Suprapubic skin (tissue), 4 donors: ENCODE measurements at places on chromosomes 1 and 21. TPM values are rescaled to one million over a fixed set of nuclear protein-coding genes. Genes with fewer than 3 reads are reported as not detected.
A peak's percentile ranks its signal among the peaks of the same experiment; 100 is the strongest.

DNA sequence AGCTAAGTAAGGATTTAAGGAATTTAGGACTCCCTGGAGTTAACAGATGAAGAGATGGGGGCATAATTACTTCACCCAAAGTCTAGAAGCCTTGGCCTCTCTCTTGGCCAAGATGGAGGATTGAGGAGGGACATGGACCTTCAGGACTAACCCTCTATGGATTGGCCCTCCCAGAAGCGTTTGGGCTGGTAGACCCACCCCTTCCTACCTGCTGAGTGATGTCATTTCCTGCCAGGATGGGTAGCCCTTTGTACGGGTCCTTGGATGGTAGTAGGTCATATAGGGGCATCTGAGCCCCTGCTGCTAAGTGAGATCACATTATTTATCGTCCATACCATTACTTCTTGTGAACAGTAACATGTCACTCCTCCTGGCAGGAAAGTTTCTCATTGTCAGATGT, 17.7 kb downstream of the LURAP1 start:
- no peak for DNase-seq

DNA sequence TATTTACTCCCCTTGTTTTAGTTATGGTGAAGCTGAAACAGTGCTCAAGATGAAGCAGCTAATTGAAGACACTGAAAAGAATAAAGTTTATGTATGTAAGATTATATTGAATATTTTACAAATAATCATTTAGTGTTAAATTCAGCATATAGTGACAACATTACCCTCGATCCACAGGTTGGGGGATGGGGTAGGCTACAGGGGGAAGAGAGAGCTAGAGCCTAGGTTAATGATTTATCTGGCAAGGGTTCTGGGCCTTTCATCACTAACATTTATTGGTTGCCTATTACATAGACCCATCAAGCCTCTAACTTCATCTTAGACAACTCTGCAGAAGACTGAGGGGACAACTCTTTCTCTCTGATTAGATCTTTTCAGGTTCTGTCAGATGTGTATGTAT, 21.3 kb downstream of the ZCCHC17 start:
- DNase-seq: no peak

GRCh38 chr1:169363046-169363730, 4.4 kb downstream of the NME7 start:
- no peak for DNase-seq

GRCh38 chr1:36115200-36115669, 9.8 kb downstream of the COL8A2 start:
- DNase-seq: no peak

DNA sequence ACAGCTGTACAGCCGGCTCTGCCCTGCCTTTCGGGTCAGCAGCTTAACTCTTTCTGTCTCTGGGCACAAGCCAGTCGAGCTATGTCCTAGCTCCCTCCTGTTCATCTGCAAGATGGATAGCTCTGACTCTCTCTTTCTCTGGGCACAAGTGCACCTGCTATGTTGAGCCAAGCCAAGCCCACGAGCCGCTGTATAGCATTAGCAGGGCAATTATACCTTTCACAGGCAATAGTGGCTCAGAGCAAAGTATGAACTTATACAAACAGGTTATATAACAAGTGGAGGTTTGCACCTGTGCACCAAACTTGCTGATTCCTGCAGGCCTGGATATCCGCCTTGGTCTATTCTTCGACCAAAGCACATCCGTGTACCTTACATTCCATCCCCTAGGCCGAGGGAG, 33.0 kb upstream of the CR2 start:
- no peak for DNase-seq

GUCA2A gene
- total RNA-seq: not detected

DNA sequence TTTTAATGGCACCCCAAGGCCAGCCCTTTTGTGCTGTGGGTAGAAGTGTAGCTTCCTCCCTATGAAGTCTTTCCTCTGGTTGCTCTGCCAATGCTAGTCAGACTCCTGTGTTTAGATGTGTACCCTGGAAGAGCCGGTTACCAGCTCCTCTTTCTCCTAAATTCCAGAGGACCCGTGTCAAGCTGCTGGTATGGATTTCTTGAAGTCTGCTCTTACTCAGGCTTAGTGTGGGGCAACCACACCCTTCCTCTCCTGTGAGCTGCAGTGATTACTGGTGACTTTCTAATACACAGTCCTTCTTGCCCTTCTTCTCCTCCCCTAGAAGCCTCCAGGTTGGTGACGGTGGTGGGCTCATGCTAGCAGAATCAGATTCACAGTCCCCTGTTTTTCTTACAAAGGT, 74.1 kb upstream of the AKT3 start:
- DNase-seq: no peak

FAM131C gene
- 1.6 TPM for total RNA-seq

DNA sequence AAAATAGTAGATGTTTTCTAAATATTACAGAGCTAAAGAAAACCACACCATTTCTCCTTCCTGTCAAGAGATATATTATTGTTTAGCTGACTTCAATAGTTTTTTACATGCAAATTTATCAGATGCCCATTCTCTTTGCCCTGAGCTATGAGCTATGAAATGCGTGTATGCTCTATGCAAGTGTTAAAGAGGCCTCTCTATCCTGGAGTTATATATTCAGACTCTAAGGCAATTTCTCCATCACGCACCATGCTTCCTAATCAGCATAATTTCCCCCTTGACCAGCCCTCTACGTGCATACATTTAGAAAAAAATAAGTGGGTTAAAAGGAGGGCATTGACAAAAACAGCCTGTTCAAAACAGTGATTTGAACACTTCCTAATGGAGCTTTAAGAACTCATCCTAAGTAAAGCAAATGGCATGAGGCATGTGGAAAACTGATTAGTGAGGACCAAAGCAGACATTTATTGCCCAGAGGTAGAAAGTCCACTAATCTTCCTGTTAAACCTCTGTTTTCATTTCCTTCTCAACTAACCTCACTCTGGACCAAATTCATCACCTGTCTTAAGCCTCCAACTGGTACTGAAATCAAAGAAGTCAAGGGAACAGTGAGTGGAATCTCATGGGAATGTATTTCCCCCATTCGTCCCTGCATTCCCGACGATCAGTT, 565.8 kb upstream of the PKN2 start:
- no peak for DNase-seq

DNA sequence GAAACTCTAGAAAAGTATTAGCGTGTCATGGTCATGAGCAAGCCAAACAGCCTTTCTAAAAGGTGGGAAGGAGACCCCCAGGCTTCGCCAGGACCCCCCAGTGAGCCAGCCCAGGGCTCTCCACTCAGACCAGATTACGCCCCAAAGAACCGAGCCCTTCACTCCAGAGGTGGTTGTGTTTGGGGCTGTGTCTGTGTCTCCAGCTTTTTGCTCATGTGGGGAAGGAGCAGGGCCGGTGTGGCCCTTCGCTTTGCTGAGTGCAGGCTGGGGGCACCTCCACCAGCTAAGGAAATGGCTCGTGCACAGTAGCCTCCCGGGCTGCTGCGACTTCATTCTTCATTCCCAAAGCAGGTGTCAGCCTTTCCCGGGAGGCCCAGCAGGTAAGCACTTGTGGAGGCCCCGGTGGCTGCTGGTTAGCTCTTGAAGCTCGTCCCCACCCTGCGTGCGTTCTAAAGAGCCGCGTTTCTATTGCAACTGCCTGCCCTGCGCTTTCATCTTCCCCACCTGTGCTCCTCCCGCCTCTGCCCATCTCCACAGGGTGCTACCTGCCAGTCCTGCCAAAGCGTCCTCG, 531 bp downstream of the TSPEAR start:
- DNase-seq: peak; percentile 56

GRCh38 chr1:42945164-42945563, 13.5 kb downstream of the SLC2A1 start:
- DNase-seq: no peak

DNA sequence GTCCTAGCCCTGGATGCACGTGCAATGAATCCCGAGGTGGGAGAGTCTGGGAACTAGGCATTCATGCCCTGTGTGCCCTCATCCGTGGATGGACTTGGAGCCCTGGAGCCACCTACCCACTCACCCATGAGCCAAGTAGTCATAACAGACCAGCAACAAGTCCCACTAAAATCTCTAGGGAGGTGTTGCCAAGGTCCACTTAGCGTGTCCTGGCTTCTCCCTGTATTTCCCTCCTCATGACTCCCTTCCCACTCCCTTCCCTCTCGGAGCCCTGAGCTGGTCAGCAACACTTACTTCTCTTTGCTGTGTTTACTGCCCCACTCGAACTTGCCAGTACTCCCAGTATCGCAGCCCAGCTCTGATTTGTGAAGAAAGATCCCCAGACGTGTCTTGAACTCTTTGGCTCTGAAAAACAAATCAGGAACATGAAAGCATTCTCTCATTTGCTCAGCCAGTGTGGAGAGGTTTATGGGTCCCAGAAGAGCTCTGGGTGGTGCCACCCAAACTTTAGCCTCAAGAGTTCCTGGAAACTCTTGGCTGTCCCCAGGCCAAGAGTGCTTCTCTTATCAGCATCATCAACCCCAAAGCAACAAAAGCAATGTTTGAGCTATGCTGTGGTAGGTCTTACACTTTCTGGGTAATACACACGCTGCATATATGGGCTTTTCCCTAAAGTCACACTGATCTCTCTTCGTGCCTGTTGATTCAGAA, 1.1 kb downstream of the RGS16 start:
- no peak for DNase-seq

PIGC gene
- 51.8 TPM for total RNA-seq

DNA sequence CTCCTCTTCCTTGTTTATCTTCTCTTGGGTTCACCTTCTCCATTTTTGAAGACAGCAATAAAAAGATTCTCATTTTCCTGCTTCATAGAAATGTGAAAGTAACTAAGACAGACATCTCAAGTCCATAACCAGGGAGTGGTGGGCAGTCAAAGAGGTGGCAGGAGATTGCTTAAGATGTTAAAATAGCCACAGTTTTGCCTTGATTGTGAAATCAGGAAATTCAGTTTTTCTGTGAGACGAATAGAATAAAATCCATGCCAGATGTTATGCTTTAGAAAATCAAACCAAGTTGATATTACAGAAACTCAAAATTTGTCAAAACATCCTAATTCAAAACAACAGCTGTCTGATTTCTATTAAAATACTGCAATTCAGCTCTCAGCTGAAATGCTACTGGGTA, 57.2 kb downstream of the TNN start:
- DNase-seq: no peak

DNA sequence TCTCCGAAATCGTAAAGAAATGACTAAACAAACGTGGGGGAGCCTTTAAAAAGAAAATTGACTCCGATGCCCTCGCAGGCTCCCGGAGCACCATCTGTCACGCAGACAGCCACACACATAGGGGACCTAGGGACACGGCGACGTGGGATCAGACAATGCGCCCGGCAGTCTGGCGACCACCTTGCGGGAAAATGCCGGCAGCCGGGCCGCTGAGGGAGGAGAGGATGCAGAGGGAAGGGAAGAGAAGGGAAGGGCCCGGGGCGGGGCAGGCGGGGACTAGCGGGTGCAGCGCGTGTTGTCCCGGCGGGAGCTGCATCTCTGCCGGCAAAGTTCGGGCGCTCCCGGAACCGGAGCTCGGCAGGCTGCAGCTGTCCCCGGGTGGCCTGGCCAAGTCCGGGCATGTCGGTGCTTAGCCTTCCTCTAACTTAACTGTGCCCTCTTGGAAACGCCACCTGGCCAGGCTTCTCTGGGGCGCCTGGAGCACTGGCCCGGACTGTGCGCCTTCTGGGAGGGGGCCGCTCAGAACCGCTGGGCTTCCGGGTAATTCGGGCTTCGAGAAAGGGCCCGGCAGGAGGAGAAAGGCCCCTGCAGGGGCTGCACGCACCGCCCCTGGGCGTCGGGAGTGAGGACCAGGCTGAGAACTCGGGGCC, 1.8 kb downstream of the NHLH2 start:
- no peak for DNase-seq

TFF3 gene
- 5.5 TPM for total RNA-seq

GRCh38 chr1:119964673-119965363, 68.5 kb upstream of the ADAM30 start:
- DNase-seq: no peak

NRIP1 gene
- 17.5 TPM for total RNA-seq

PGLYRP4 gene
- total RNA-seq: 25.0 TPM

LCE5A gene
- 41.1 TPM for total RNA-seq

GRCh38 chr1:15833842-15834405, 13.6 kb upstream of the SPEN start:
- DNase-seq: no peak

C4BPA gene
- total RNA-seq: 3.1 TPM

RGS8 gene
- not detected for total RNA-seq

NTMT2 gene
- not detected for total RNA-seq

DNA sequence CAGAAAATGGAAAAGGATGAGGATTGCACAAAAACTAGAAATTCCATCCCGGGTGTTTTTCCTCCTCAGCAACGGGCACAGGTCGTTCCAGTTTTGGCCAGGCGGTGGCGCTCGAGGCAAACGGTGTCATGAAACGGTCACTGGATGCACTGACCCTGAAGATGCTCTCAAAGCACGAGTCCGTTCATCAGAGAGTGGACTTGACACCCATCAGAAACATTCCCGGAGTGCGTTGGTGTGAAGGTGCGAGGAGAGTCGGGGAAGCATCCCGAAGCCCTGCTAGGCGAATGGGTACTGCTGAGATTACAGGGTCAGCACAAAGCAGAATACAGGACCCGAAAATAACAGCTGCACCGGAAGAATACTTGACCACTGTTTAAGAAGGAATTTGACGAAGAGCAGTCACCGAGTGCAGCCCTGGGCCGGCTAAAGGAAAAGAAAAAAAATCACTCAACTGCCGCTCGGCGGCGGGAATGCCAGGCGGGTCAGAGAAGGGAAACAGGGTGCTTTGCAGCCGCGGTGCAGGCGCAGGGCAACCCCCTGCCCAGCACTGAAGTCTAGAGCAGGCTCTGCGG, 71.7 kb upstream of the ETS2 start:
- DNase-seq: peak; percentile 94

- DNase-seq: no peak
Measured at GRCh38 chr1:4344065-4344732, 310.2 kb upstream of the AJAP1 start.

DNA sequence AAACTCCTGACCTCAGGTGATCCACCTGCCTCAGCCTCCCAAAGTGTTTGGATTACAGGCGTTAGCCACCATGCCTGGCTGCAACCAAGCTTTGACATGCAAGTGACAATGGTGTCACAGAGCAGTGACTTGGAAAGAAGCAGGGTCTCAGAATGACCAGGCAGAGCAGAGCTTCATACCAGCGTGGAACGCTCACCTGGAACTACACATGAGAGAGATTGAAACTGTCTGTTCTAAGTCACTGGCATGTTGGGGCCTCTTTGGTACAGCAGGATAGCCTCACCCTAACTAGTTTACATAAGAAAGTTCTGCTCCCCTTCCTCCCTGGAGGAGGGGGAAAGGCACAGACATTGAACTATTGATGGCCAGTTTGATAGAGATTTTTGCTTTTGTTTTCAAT, 47.5 kb upstream of the ITPKB start:
- no peak for DNase-seq

GRCh38 chr1:18512883-18513282, 32.2 kb downstream of the KLHDC7A start:
- DNase-seq: no peak

DNA sequence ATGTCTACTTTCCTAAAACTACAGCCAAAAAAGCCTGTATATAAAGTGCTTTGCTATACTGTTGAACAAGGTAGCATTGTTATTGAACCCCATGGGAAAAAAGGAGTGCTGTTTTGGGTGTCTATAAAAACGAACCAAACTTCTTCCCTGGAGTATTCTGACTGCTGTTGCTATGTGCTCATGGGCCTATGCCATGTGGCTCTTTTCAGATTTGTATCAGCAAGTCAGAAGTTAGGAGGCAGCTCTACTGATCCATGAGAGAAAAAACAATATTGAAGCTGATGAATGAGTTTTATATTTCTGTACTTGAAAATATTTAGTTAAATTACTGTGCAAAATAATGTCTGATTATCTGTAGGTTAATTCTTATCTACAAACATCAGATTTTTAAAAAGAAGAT, 66.5 kb downstream of the ADGRL2 start:
- no peak for DNase-seq

DYRK1A gene
- total RNA-seq: 94.9 TPM

- no peak for DNase-seq
Measured at GRCh38 chr1:61287734-61288133, 205.4 kb downstream of the NFIA start.
